NT2/D1 (cell line): ENCODE measurements at places on chromosomes 3 and 15.

DNA sequence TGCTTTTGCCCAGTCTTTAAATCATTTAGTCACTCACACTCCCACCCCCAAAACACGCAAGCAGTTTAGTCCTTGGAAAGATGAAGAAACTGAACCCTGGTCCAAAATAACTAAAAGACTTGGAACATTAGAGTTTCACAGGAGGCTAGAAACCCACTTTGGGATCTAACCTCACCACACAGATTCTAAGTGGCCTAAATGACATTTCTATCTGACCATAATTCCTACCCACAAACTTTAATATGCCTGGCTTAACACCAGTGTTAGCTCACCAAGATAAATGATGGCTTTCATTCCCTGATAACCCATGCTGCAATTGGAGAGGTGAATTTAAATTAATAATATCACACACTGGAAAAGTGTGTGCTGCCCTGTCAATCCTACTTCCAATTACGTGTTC, 295.3 kb upstream of the UBE2E2 start:
- DNase-seq = no peak

DNA sequence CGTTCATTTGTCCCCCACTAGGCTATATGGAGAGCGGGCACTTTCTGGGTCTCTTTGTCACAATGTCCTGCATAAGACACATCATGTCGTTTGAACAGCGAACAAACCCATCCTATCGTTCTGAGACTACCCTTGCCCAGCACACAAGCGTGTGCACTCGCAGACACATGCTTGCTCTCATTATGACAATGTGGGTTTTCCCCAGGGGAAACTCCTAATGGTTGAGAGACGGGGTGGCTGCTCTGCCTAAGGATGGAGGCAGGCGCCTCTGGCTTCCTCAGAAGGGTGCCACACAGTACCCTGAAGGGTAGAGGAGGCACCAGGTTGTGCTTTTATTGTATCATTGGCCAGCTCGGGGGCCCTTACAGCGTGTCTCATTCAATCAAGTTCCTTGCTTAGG, 51.0 kb upstream of the MYZAP start:
- DNase-seq = no peak

DNA sequence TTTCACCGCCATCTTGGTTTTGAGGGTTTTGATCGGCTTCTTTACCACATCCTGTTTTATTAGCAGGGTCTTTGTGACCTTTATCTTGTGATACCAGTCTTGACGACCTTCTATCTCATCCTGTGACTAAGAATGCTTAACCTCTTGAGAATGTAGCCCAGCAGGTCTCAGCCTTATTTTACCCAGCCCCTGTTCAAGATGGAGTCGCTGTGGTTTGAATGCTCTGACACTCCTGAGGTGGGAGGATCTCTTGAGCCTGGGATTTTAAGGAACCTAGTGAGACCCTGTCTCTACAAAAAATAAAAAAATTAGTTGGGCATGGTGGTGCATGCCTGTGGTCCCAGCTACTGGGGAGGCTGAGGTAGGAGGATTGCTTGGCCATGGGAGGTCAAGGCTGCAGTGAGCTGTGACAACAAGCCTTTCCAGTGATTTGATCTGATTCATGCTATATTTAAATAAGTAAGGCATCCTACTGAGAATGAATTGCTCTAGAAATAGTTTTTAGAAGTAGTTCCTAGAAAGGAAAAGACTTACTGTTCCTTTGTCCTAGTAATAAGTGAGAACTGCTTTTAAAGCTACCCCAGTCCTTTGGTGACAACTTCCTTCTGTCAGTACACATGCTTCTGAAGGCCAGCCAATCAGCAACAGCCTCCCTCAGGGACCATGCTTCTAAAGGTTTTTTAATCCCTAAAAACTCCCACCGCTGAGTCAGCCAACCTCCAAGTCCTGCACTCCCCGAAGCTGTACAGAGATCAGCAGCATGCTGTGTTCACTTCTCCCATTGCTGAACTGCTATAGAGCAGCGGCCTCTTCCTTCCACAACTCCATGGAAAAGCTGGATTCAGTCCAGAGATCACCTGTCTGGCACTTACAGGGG, 9.1 kb upstream of the CEMIP start:
- DNase-seq = no peak

DNA sequence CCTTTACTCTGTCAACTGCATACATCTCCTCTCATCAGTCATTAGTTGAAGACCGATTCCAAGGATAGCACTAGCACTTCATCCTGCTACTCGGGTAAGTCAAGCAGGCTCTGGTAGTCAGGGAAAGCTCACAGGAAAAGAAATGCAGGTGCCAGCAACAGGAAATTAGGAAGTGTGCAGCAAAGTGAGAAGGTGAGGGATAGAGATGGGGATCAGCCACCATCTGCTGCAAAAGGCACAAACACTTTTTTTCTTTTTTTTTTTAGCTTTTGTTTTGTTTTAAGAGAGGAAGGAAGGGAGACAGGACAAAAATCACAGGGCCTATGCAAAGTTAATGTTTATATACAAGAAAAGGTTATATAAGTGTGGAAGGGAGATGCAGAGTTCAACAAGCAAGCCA, 9.0 kb upstream of the BTLA start:
- DNase-seq = no peak

- no peak for DNase-seq
Measured at GRCh38 chr3:187957165-187957581, 196.8 kb upstream of the LPP start.

DNA sequence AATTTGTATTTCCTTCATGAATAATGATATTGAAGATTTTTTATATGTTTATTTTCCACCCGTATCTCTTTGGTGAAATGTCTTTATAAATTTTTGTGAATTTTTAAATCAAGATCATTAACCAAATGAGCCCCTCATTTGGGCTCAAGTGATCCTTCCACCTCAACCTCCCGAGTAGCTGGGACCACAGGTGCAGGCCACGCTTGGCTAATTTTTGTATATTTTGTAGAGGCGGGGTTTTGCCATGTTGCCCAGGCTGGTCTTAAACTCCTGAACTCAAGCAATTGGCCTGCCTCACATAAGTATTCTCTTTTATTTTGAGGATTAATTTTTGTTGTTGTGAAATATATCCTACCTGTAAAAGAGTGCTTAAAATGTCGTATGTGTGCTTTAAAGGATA, 4.9 kb downstream of the BBS4 start:
- DNase-seq = no peak

DNA sequence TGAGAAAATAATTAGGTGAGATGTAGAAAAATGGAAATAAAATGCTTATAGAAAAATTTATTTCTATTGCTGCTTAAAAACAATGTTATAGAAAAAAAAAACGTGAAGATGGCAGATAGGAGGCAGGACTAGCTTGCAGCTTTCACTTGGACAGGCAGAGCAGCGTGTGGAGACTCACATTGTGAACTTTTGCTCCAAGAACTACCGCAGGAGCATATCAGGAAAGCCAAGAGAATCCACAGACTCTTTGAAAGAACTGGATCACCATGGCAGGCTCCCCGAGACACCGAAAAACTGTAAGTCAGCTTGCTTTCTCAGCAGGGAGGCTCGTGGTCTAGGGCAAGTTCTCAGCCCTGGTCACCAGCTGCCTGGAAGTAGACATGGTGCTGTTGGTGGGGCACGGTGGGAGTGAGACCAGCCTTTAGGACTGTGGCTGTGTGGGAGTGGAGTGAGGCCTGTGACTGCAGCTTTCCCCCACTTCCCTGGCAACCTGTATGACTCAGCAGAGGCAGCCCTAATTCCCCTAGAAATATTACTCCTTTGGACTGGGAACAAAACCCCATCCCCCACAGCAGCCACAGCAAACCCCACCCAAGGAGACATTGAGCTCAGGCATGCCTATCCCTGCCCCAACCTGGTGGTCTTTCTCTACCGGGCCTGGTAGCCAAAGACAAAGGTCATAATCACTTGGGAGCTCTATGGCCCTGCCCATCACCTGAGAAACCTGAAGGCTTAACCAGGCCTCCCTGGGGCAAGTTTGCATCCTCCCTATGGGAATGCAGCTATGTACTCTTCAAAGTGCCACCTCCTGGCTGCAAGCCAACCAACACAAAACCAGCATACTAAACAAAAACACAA, 22.8 kb downstream of the STRIT1 start:
- DNase-seq = peak; percentile 30

GRCh38 chr3:126478581-126479310, 3.1 kb upstream of the ZXDC start:
- no peak for DNase-seq

GRCh38 chr15:77035584-77035983, 35.3 kb downstream of the TSPAN3 start:
- no peak for DNase-seq

GRCh38 chr15:98722645-98723044, 74.3 kb downstream of the IGF1R start:
- no peak for DNase-seq

DNA sequence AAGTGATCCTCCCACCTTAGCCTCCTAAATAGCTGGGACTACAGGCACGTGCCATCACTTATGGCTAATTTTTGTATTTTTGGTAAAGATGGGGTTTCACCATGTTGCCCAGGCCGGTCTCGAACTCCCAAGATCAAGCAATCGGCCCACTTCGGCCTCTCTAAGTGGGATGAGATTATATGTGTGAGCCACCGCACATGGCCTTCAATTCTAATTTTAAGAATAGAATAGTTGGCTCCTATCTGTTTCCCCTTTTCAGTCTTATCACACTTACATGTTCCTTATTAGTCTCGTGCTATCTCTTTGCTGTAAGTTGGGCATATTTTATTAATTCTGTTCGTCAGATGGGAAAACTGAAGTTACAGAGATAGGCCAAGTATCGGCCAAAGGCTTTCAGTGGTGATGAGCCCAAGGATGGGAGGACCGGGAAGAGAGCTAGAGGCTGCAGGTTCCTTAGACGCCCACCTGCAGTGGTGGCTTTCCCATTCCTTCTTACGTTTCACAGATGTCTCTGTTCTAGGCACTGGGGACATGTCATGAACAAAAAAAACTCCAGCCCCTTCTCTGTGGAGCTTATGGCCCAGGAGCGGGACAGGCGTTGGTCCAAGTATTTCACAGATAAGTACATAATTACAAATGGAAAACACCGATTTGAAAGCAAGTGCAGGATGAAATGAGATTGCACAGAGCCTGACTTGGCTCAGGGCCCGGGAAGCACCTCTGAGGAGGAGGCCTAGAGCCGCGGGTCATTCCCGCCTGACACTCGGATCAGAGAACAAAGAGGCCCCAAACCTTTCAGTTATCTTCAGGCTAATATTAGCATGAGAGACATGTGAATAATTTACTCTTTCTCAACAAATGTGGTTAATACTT, 91.1 kb upstream of the KLF13 start:
- no peak for DNase-seq

DNA sequence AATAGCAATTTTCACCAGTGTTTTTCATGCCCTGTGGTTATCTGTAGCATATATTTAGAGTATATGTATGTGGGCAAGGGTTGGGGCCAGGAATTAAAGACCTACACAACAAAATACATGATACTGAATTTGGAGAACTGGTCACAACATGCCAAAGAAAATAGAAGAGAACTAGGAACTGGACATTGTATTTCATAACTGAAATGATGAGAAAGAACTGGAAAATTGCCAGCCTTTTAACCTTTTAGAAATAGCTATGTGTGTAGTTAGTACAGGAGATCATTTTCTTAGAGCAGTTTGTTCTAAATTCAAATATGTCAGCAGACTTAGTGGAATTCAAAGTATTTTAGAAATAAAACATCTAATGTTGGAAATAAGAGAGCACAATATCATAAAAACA, 227.1 kb upstream of the CGNL1 start:
- DNase-seq = no peak

- no peak for DNase-seq
Measured at GRCh38 chr15:66772604-66773128, 70.6 kb downstream of the SMAD6 start.

GRCh38 chr3:149560001-149560400, 85.5 kb downstream of the TM4SF4 start:
- no peak for DNase-seq

DNA sequence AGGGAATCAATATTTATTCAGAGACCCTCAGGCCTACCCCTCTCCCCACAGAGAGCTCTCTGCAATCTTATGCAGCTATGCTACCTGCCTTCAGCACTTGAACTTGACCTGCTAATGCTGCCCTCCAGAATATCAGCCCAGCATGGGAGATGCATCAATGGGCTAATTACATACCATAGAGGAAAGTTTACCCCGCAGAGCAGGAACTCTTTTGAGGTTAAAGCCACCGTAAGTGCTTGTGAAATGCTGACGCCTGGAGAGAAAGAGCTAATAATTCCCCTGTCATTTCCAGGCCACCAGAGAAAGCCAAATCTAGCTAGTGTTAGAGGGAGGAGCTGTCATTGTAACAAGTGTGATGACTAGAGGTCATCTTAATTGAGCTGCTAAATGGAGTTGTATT, 127.5 kb downstream of the CHST2 start:
- DNase-seq = peak; percentile 13

DNA sequence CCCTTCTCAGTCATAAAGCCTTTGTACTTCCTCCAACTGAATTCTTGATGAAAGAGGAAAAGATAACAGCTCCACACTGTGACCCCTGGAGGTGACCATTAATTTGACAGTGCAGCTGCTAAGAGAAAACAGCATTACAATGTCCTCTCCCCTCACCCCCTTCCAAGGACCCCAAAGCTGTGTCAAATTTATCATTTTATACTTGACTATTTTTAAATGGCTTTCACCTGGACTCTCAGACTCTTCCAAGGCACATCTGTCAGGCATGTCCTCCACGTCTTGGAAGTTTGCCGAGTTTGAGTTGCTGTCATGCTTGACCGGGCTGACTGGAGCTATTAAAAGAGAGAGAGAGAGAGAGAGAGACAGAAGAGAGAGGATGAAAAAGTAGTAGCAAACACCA, 236.5 kb downstream of the WDR72 start:
- no peak for DNase-seq

DNA sequence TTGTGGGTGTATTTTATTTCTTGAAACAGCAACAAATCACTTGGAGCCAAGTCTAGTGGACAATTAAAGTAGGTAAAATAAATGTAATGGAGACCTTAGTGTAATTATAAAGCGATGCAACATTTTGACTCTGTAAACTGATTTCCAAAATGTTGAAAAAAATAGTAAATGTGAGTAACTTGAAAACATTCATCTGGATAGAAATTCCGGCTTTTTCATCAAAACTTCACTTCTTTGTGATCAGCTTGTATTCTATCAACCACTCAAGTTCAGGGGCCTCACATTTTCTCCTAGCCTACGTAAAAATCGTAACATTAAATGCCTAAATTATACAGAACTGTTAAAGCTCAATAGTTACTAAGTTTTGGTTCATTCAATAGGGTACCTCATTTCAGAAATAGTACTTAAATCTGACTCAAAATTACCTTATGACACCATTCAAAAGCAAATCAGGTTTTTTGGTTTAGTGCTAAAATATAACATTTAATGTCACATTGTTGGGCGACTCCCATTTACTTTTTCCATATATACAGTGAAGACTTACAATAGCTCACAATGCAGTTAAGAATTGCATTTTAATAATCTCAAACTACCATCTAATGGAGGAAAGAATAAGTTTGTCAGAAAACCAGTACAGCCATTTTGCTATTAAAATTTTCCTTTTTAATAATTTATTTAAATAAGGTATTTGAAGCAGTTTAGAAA, 12.7 kb downstream of the CCNL1 start:
- no peak for DNase-seq

DNA sequence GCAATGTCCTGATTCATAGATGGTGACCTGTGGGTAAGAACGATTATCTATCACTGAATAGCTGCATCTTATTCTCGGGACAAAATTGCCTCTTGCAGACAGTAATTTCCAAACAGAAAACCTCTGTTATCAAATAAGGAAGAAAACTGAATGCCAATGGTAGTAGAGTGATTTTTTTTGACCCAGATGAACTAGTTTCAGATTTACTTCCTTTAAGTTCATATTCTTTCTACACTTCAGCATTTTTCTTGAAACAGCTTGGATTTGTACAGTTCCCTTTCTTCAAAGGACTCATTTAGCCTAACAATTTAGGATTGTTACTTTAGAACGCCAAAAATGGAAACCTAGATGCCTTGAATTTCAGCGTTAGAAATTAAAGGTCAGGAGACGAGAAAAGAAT, 14.6 kb downstream of the ETV5 start:
- no peak for DNase-seq
